ENCODE measurements at places on chromosomes 2 and 18.

- DNase-seq = no peak
Measured at GRCh38 chr2:239828192-239828972, 196.8 kb downstream of the NDUFA10 start.

GRCh38 chr2:29397713-29398112 is 282.5 kb downstream of the CLIP4 start:
- DNase-seq = no peak

- no peak for DNase-seq
Measured at GRCh38 chr2:106032676-106033075, 161.4 kb downstream of the UXS1 start.

DNA sequence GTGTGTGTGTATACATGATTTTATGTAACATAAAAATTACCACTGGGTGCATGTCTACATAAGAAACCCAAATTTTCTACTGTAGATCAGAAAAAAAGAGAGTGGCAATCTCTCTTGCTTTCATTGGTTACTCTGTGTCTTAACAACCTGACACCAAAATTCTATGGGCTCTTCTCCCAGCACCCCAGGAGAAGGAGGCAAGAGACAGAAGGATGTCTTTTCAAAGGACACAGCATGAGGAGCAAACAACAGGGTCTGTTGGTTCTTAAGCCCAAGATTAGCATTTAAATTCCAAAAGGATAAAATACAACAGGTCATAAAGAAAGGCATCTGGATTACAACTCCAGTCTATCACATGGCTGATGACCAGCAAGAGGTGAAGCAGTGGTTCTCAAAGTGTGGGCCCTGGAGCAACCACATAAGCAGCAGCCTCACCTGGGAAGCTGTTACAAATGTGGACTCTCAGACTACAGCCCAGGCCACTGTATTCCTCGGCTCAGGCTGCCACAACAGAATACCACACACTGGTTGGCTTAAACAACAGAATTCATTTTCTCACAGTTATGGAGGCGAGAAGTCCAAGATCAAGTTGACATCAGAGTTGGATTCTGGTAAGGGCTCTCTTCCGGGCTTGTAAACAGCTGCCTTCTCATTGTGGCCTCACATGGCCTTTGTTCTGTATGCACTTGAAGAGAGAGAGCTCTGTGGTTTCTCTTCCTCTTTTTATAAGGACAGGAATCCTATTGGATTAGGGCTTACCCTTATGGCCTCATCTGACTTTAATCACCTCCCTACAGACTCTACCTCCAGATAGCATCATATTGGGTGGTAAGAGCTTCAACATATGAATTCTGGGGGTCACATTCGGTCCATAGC is 79.8 kb upstream of the RNF152 start:
- DNase-seq = no peak

DNA sequence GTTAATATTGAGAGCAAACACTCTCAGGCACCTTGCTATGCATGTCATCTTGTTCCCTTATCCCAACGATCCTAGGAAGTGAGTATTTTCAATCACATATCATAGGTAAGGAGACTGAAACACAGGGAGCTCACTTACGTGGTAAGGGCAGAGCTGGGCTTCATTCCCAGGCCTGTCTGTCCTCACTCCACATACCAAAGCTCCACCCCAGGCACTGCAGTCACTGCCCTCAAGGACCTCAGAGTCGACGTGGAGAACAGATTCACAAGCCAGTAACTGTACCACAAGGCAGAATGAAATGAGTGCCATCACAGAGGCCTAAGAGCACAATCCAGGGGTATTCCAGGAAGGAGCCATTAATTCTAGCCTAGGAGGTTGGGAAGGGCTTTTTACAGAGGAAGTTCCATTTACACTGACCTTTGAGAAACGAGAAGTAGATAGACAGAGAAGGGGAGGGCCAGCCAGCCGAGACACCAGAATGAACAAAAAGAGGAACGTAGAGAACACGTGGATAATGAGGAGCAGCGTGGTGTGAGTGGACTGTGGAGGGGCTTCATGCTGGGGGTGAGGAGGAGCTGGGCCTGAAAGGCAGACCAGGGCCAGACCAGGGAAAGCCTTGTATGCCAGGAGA is 48.6 kb downstream of the KIAA2012 start:
- DNase-seq = no peak

DNA sequence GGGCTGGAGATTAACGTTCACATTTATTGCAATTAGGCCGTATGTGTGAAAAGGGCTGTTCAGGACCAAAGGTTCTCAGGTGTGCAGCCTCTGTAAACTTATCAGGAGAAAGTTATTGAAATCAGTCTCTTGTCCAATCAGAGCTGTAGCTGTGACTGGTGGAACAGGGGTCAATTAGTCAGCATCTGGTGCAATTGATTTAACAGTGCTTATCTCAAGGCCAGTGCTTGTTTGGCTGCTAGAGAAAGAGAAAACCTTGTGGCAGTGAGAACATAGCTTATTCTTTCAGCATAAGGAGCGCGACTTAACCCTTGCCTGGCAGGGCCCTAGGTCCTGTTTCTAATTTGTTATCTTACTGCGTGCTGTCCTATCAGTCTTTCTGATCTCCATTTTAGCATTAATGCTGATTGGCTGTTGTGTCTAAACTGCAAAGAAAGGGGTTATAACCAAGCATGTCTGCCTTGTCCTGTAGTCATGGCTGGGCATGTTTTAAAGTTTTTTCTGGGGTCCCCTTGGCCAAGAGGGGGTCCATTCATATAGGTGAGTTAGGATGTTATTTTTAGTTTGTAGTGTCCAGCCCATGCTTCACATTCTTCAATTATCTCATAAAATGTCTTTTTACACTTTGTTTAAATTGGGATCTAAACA is 66.4 kb downstream of the CYB5A start:
- DNase-seq = no peak

- no peak for DNase-seq
Measured at GRCh38 chr2:215171796-215172195, 33.4 kb upstream of the ABCA12 start.

DNA sequence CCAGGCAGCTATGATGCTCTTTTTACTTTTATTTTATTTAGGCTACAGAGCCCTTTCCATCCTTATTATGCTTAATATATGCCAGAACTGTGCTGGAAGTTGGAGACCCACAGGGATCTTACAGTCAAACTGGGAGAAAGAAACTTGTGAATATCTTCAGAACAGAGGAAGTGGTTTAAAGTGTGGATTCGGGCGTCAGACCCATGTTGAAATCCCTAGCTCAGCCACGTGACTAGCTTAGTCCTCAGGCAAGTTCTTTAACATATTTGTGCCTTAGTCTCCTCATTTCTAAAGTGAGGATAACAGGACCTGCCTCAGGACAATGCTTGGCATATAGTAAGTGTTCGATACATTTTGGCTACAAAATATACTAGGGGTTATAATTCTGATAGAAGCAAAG is 59.1 kb downstream of the MAP3K20 start:
- DNase-seq = no peak

DNA sequence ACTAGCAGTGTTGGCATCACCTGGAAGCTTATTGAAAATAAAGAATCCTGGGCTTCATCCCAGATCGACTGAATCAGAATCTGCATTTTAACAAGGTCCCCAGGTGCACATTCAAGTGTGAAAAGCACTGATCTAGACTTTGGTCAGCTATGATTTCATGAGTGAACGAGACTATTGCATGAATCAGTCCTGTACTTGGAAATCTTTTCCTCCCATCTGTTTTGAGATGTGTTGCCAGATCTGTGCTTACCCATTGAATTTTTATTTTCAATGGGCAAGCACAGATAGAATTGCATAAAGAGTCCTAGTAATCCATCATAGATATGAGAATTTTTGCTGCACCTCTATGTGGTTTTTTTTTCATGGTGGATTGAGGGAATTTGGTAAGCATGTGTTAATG is 64.0 kb downstream of the PMS1 start:
- no peak for DNase-seq

DNA sequence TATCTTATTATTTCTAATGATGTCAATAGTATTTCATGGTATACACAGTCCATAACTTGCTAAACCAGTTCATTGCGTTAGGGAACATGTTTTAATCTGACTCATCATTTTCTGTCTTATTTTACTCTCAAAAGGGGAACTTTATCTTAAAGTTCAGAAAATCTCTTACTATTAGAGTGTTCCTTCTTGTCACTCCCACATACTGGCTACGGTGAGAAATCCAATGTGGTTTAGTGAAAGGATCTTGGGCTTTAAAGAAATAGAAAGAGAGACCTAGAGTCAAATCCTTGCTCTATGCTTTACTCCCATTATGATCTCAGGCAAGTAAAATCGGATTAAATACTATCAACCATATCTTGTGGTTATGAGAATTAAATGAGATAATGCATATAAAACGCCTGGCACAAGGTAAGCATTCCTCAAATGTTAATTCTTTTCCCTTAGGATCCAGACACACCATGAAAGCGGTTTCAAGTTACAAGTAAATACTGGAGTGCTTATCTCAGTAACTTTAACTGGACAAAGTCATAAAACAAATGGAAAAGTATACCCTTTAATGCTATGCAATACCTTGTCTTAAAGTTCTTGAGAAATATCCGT is 576.0 kb downstream of the ARHGAP15 start:
- DNase-seq = no peak

All from endothelial cell (in vitro differentiated cells).